ENCODE measurements at places on chromosomes 7 and 10. TPM values are rescaled to one million over a fixed set of nuclear protein-coding genes. Genes with fewer than 3 reads are reported as not detected.

GRCh38 chr10:111646021-111646420 is 537.5 kb downstream of the GPAM start:
- DNase-seq = no peak
- no peaks in the 10 kb centered on the region for H3K27me3 ChIP-seq
- H3K4me3 ChIP-seq = no peak overlapping the region
- H3K27ac ChIP-seq = no peak overlapping the region
- H3K4me1 ChIP-seq = no peaks in the 10 kb centered on the region
- H3K36me3 ChIP-seq = no peaks in the 10 kb centered on the region

- peaks cover 12% of the 10 kb centered on the region for H3K27me3 ChIP-seq
- no peaks in the 10 kb centered on the region for H3K36me3 ChIP-seq
- no peak for DNase-seq
- H3K4me1 ChIP-seq = peaks cover 21% of the 10 kb centered on the region
- H3K4me3 ChIP-seq = no peak overlapping the region
Observed at GRCh38 chr10:12502526-12503274, 153.4 kb downstream of the CAMK1D start.

Gene FRAT1
- total RNA-seq = 11.0 TPM

Gene CALU
- total RNA-seq = 30.2 TPM

DNA sequence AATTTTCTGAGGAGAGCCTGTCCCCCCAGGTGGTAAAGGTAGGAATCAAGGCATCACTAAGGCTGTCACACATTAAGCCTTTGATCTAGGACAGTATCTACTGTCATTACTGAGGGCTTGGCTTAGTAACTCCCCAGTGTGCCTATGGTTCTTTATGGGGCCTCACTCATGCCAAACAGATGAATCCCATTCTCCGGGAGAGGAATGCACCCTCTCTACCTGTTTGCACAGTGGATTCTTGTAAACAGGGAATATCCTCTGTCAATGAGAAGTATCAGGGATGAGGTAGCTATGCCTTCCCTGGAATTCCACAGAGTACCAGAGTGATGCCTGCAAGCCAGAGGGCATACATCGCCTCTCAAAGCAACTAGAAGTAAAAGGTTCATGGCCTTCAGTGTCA is 3.9 kb upstream of the CPN1 start:
- no peak overlapping the region for H3K27ac ChIP-seq
- H3K36me3 ChIP-seq = no peaks in the 10 kb centered on the region
- H3K4me3 ChIP-seq = no peak overlapping the region

DNA sequence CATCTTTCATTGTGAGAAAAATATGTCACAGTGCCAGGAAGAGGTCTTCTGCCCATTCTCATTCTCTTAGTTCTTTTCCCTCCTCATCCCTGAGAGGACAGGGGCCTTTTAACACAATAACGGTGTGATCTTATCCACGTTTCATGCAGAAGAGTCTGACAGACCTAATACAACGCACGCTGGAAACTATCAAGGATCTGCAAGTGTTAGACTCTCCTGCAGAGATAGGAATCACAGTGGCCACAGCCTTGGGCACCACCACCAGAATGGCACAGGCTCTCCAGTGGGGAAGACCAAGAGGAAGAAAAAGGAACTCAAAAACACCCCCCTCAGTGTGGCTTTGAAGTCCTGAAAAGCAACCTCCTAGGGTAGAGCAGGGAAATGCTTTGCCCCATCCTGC is 72.6 kb upstream of the LAMB4 start:
- H3K4me1 ChIP-seq = peaks cover 1% of the 10 kb centered on the region
- H3K36me3 ChIP-seq = no peaks in the 10 kb centered on the region
- H3K27ac ChIP-seq = no peak overlapping the region

Gene LBX1
- not detected for total RNA-seq

DNA sequence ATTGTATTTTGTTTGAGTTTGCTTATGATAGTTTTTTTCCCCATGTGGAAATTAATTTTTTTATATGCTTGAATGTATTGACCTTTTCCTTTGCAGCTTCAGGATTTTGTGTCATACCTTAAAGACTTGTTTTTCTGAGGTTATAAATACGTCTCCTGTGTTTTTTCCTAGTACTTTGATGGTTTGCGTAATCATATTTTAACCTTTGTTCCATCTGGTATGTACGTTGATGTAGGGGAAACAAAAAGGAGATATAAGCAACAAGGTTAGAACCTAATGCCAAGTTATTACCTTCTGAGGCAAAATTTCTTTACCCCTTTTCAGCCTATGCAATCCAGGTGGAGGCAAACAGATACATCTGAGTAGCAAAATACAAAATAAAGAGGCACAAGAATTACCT is 17.9 kb downstream of the FGL2 start:
- DNase-seq = no peak
- peaks cover 15% of the 10 kb centered on the region for H3K36me3 ChIP-seq
- no peaks in the 10 kb centered on the region for H3K27me3 ChIP-seq
- H3K27ac ChIP-seq = no peak overlapping the region

Gene BLNK
- 0.43 TPM for total RNA-seq

- H3K36me3 ChIP-seq = no peaks in the 10 kb centered on the region
- no peak for DNase-seq
- peak overlapping the region; percentile 25 for H3K4me3 ChIP-seq
Observed at GRCh38 chr10:104340111-104340526, 1.9 kb upstream of the ITPRIP start.

- no peaks in the 10 kb centered on the region for H3K36me3 ChIP-seq
- peaks cover 7% of the 10 kb centered on the region for H3K27me3 ChIP-seq
- H3K27ac ChIP-seq = no peak overlapping the region
- DNase-seq = no peak
- peaks cover 16% of the 10 kb centered on the region for H3K4me1 ChIP-seq
Observed at GRCh38 chr10:33114451-33114952, 156.5 kb upstream of the ITGB1 start.

- H3K4me3 ChIP-seq = no peak overlapping the region
- no peak overlapping the region for H3K27ac ChIP-seq
- no peaks in the 10 kb centered on the region for H3K36me3 ChIP-seq
- H3K27me3 ChIP-seq = no peaks in the 10 kb centered on the region
- DNase-seq = no peak
Observed at GRCh38 chr7:10266976-10267375, 706.7 kb upstream of the PHF14 start.

- no peaks in the 10 kb centered on the region for H3K36me3 ChIP-seq
- H3K27me3 ChIP-seq = peaks cover 2% of the 10 kb centered on the region
- DNase-seq = no peak
- H3K4me1 ChIP-seq = peaks cover 23% of the 10 kb centered on the region
- H3K4me3 ChIP-seq = peak overlapping the region; percentile 29
Observed at GRCh38 chr7:26091933-26092332, 60.1 kb upstream of the NFE2L3 start.

Gene PAX2
- total RNA-seq = not detected

GRCh38 chr10:89392974-89393373 is 551 bp downstream of the IFIT1 start:
- peak overlapping the region; percentile 88 for H3K27ac ChIP-seq
- DNase-seq = no peak
- no peaks in the 10 kb centered on the region for H3K27me3 ChIP-seq
- peaks cover 37% of the 10 kb centered on the region for H3K4me1 ChIP-seq
- peaks cover 23% of the 10 kb centered on the region for H3K36me3 ChIP-seq
- peak overlapping the region; percentile 86 for H3K4me3 ChIP-seq

- no peak for DNase-seq
- H3K27ac ChIP-seq = no peak overlapping the region
- no peaks in the 10 kb centered on the region for H3K36me3 ChIP-seq
- no peak overlapping the region for H3K4me3 ChIP-seq
- H3K27me3 ChIP-seq = peaks cover 9% of the 10 kb centered on the region
Observed at GRCh38 chr7:113071465-113071864, 15.2 kb downstream of the GPR85 start.

Gene PLEKHS1
- not detected for total RNA-seq
